ENCODE measurements at places on chromosomes 6 and 20.

DNA sequence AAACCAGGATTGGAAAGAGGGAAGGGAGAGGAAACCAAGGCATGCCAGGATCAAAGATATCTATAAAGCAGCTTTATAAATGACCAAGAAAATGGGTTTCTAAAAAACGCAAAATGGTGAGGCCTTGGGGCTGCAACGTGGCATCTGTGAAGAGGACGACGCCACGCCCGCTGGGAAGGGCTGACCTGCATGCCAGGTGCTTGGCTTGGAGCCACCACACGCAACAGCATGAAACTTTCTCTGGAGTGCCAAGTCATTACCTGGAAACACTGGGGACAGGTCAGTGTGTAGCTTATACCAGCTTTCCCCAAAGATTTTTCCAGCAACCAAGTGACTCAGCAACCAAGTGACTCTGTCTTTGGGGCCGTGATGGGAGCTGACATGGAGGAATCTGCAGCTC, 82.5 kb downstream of the POPDC3 start:
- no peak for DNase-seq

GRCh38 chr6:168157272-168158212, 78.5 kb upstream of the FRMD1 start:
- DNase-seq: no peak

DNA sequence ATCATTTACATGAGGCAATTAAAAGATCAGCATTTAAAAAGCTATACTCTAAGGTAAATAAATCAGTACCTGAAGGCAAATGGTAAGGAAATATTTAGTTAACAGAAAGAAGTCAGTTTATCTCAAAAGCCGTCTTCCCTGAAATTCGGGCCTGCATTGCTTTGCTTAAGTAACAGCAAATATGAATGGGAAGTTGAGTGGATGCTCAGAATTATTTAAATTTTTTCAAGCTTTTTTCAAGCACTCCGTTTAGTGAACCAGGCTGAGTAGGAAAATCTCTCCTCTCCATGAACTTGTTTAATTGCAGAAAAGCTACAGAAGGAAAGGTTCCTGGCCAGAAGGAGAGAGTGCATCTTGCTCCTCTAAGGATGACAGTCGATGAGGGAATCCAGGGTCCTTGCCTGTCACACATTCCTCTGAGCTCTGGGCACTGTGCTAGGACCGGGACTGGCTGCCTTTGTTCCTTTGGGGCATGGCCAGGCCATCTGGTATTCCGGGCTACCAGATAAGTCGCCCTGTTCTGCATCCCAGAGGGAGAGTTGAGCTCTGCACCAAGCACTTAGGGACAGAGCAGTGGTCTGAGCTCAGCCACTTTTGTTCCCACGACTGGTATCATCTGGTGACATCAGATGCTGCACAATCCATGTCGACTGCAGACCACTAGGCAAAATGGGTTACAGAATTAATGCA, 77.6 kb downstream of the RIN2 start:
- no peak for DNase-seq

- no peak for DNase-seq
Measured at GRCh38 chr6:47701363-47701762, 3.0 kb downstream of the ADGRF4 start.

DNA sequence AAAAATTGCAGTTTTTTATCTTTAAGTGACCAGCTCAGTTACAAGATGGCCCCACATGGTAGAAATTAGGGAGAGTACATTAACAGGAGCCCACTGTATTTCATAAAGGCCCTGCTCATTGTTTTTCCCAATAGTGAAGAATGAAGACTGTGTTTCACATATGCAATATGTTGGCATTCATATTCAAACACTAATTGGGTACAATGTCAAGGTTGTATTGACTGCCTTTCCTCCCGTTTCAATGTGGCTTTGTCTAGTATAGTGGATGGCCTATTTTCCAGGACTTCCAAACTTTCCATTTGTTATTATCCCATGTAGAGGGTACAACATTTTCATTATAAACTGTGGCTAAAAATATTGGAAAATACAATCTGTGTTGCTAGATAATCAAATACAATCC, 51.3 kb downstream of the HDDC2 start:
- no peak for DNase-seq

GRCh38 chr6:142275236-142276006, 26.4 kb upstream of the ADGRG6 start:
- DNase-seq: no peak

DNA sequence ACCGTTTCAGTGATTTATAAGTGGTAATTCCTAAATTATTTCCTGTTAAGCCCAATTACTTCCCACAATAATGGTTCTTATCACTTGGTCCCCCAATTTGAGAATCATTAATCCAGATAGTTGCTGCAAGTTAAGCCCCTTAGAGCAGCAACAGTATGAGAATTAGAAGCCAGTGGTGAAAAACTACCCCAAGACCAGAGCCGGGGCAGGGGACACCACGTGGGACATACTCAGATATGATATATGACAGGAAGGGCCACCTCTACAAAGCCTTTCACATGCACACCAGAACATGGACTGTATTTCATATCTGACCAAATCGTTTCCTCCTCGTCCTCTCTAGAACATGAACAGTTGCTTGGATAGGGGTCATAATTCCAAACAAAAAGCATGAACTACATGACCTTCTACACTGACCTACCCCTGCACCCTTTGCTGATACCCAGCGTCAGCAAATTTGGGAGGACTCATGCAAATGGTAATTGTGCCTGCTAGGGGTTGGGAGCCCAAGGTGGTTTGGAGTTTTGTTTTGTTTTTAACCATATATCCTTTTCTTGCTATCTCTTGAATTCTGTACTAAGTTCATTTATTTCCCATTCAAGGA, 3.9 kb downstream of the JAG1 start:
- no peak for DNase-seq

DNA sequence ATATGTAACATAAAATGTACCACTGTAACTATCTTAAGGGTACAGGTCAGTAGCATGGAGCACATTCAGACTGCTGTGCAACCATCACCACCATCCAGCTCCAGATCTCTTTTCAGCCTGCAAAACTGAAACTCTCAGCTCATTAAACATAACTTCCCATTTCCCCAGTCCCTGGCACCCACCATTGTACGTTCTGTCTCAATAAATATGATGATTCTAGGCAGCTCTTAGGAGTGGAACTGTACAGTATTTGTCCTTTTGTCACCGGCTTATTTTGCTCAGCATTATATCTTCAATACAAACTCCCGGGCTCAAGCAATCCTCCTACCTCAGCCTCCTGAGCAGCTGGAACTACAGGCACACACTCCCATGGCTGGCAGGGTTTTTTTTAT, 1.5 kb downstream of the ZC3H12D start:
- no peak for DNase-seq

GRCh38 chr6:142966294-142966693, 21.3 kb upstream of the HIVEP2 start:
- DNase-seq: no peak

- peak; percentile 94 for DNase-seq
Measured at GRCh38 chr6:36593569-36594028, 563 bp upstream of the SRSF3 start.

- no peak for DNase-seq
Measured at GRCh38 chr6:39527792-39528564, 197.2 kb downstream of the KIF6 start.

GRCh38 chr6:68447112-68447511, 188.0 kb upstream of the ADGRB3 start:
- DNase-seq: no peak

GRCh38 chr6:167510648-167511047, 185.8 kb downstream of the TTLL2 start:
- no peak for DNase-seq

DNA sequence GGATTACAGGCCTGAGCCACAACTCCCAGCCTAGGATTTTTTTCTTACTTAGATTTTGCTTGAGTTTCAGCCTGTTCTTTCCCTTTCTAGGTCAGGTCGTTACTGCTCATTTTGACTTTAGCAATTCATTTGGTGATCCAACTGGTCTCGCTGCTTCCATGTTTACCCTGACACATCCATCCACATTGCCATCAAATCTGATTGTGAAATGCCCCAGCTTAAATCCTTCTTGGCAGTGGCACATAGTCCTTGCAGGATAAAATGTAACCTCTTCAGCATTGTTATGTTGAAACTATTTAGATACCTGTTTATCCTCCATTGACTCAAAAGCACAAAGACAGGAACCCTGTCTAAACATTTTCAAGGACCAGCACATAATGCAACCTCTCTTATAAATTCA, 77.2 kb downstream of the DNAH8 start:
- DNase-seq: no peak

DNA sequence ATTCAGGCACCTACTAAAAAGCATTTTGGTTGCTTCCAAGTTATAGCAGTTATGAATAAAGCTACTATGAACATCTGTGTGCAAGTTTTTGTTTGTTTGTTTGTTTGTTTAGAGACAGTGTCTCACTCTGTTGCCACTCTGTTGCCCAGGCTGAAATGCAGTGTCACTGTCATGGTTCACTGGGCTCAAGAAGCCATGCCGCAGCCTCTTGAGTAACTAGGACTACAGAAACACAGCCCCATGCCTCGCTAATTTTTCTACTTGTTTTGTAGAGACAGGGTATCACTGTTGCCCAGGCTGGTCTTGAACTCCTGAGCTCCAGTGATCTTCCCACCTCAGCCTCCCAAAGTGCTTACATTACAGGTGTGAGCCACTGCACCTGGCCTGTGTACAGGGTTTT, 795.9 kb downstream of the EPHA7 start:
- no peak for DNase-seq

DNA sequence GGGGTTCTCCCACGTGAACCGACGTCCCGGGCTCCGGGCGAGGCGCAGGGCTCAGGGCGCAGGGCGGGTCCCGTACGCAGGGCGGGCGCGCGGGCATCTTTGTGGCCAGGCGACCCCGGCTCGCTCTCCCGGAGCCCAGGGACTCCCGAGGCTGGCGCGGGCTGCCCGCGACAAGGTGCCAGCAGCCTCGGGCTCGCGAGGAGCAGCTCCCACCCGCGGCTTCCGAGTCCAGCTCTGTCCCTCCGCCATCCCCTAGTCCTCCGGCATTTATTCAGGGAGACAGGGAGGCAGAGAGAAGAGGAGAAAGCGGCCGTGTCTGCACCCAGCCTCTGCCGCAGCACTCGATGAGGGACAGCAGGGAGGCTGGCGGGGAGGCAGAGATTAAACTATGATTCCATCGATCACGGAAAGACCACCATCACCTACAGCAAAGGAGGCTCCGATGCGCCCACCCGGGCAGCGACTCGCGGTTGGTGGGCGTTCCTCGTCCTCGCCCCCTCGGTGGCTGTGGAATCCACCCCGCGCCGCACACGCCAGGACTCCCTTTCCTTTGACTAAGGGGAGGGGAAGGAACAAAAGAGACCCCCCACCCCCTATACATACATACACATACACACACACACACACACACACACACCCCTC, 1.1 kb downstream of the RGS17 start:
- no peak for DNase-seq

- DNase-seq: peak; percentile 55
Measured at GRCh38 chr20:24991897-24992486, 559 bp downstream of the APMAP start.

- no peak for DNase-seq
Measured at GRCh38 chr6:63774961-63775360, 139.4 kb downstream of the PHF3 start.

DNA sequence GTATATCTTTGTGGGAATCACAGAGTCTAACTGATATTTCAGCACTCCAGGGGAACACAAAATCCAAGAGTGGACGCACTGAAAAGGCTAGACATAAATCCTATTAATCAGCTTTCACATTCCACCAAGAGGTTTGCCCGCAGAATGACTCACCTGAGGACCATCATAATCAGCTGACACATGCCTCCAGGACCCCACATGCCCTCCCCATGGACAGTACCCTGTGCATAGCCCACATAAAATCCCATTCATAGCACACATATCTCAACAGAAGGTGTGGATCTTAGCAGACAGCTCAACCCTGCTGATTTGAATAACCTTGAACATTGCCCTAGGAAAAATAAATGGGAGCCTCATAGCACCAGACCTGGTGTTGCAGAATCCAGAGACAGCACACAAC, 246.8 kb upstream of the TENT5A start:
- DNase-seq: no peak

GRCh38 chr6:110158479-110158878, 21.0 kb downstream of the WASF1 start:
- DNase-seq: no peak

- no peak for DNase-seq
Measured at GRCh38 chr6:151384151-151384550, 7.2 kb downstream of the ZBTB2 start.

DNA sequence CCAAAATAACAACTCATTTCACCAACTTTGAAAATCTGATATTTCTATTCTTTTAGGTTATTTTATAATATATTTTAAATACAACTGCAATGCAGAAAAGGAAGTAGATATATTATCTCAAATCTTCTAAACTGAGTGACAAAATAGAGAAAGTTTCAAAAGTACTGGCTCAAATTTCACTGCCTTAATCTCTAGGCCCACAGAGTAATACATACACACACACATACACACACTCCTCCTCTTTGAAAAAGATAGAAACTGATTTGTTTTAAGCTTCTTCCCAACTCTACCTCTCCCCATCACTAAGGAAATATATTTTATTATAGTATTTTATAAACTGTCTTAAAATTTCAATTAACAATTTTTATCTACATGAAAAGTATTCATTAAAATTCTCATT, 36.2 kb downstream of the ARHGAP18 start:
- DNase-seq: no peak

DNA sequence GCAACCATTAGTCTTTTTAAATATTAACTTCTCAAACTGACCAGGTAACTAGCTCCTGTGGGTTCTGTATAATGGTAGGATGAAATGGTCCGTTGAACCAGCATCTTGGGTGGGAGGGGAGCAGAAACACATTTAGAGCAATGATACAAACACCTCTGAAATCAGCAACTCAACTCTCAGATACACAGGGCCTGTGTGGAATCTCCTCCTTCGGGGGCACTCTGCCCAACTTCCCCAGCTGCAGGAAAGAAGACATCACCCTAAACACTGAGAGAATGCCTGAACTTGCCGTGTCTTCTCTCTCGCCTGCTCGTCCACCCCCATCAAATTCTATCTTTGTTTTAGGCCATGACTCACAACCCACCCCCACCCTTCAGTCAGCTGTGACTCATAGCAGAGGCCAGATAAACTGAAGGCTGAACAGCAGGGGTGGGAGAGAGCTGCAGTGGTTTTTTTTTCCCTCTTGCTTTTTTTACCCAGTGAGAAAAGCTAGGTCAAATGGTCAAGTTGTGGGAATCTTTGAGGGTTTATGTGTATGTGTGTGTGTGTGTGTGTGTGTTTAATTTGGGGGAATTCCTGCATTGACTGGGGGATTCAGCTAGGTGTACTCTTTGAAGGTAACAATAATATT, 593.4 kb upstream of the JAG1 start:
- DNase-seq: no peak

DNA sequence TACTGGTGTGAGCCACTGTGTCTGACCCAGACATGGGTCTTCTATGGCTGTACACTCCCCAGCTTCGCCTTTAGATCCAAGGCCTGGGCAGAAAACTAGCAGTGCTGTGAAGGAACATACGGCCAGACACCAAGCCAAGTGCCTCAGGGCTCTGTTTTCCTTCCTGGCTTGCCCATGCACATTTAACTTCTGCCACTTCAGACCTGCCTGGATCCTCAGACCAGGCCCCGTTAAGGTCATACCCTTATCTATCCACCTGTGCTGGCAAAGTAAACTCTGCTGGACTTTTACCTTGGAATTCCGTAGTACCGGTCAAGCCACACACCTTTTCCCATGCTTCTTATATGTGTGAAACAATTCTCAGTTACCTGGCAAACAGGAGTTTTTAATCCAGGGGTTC, 644.8 kb downstream of the PTPRT start:
- no peak for DNase-seq

- DNase-seq: no peak
Measured at GRCh38 chr20:41079066-41079465, 50.4 kb downstream of the TOP1 start.
